Mesendoderm (in vitro differentiated cells): ENCODE measurements at places on chromosomes 5 and 9.

GRCh38 chr9:121199921-121200320 is 1.7 kb downstream of the RAB14 start:
- peak; percentile 31 for DNase-seq

- DNase-seq = no peak
These were observed 7.6 kb upstream of the EGR1 start for GRCh38 chr5:138457531-138458275.

DNA sequence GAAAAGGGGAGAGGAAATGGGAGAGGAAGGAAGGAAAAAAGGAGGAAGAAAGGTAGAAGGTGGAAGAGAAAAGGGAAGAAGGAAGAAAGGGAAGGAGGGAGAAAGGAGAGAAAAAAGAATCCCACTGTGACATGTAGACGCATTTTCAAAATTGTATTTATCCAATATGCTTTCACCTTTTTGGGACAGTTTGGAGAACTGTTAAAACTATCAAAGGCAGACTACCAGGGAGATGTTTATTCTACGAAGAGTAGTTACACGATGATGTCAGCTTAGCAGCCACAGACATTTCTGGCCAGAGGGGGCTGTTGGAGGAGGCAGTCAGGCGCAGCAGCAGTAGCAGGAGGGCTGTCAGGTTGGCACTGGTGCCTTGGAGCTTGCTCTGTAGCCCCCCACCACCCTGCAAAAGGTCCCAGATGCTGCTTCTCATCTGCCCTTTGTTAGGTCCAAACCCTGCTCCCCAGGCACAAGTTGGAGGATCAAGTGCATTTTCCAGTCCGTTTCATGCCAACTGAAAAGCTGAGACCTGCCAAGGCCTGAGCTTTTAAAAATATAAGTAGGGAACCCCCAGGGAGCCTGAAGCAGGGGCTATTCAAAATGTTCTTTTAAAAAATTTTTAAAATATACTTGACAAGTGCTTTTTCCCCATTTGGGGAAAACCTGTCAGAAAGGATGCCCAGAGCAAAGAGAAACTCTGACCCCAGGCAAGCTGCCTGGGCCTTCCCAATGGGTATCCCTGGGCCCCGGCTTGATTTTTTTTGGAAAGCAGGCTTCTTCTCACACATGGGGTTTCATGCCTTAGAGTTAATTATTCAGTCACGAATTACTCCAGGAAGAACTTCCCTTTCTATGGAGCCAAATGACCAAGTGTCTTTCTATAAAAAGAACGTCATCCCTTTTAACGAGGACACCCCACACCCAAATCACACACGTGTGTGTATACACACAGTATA is 203.3 kb downstream of the SLIT3 start:
- DNase-seq = no peak

DNA sequence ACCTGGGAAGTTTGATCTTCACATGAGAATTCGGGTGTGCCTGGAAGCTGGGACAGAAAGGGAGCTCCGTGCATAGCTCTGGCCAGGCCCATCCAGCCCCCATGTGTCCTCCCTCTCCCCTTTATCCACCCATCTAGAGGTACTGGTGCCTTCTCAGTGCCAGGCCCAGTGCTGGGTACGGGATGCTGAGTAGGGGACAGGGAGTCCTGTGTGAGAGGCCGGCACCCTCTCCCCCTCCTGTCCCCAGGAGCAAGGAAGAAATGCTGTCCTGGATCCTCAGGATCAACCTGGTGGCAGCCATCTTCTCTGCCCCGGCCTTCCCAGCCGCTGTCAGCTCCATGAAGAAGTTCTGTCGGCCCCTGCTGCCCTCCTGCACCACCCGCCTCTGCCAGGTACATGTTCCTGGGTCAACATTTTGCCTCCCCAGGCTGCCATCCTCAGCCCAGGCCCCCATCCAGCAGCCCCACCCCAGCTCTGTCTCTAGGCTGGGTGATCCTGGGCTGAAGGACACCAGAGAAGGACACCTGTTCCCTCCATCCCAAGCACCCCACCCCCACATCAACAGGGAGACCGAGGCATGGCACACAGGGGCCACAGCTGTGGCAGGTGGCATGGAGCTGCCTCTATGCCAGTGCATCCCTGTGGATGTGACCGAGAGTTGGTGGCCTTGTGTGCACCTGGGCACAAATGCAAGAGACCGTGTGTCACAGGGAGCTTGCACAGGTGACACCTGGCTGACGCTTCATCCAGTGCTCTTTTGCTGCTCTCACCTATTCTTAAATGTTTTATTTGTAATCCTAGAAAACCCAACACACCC is 43.0 kb downstream of the PSD2 start:
- no peak for DNase-seq

- no peak for DNase-seq
These were observed 235.0 kb downstream of the ADAMTS6 start for GRCh38 chr5:65246741-65247140.

DNA sequence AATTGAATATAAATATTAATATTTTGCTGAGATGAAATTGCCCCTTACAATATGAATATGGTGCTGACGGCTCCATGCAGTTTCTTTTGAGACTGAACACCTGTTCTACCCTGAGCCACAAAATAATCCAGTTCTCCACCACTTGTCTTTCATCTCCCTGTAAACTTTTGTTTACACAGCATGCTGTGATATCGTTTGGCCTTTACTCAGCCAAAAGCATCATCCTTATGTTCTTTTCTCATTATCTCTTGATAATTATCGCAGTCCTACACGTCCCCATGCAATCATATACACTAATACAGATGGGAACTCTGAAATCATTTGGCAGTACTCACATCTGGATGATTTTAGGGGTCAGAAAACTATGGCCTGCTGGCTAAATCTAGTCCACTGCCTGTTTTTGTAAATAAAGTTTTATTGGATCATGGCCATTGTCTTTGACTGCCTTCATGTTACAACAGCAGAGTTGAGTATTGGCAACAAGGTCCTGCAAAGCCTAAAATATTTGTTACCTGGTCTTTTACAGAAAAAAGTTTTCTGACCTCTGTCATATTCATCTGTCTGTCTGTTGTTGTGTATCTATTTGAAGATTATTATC is 53.3 kb downstream of the AOPEP start:
- no peak for DNase-seq

GRCh38 chr5:107578051-107578635 is 92.6 kb downstream of the EFNA5 start:
- no peak for DNase-seq

- DNase-seq = no peak
These were observed 18.6 kb downstream of the GOLGA2 start for GRCh38 chr9:128257086-128257825.

- no peak for DNase-seq
These were observed 21.9 kb downstream of the GSN start for GRCh38 chr9:121289772-121290370.

- DNase-seq = no peak
These were observed 231.3 kb downstream of the ZSWIM6 start for GRCh38 chr5:61563401-61563800.

DNA sequence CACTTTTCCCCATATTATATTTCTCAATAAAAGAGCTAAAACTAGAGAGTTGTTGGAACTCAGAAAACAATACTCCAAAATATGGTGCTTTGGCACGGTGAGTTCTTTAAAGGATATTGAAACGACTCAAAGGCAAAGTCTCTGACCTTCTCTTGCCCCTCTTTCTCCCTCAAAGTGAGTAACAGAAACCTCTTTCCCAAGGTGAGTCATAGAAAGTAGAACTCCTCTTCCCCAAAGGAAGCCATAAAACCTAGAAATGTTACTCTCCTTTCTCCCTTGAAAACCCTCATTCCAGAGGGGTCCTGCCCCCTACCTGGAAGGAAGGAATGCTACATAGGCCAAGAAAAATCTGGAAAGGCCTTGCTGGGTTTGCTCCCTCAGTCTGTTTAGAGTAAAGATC is 47.5 kb downstream of the RAPGEF6 start:
- DNase-seq = peak; percentile 49

DNA sequence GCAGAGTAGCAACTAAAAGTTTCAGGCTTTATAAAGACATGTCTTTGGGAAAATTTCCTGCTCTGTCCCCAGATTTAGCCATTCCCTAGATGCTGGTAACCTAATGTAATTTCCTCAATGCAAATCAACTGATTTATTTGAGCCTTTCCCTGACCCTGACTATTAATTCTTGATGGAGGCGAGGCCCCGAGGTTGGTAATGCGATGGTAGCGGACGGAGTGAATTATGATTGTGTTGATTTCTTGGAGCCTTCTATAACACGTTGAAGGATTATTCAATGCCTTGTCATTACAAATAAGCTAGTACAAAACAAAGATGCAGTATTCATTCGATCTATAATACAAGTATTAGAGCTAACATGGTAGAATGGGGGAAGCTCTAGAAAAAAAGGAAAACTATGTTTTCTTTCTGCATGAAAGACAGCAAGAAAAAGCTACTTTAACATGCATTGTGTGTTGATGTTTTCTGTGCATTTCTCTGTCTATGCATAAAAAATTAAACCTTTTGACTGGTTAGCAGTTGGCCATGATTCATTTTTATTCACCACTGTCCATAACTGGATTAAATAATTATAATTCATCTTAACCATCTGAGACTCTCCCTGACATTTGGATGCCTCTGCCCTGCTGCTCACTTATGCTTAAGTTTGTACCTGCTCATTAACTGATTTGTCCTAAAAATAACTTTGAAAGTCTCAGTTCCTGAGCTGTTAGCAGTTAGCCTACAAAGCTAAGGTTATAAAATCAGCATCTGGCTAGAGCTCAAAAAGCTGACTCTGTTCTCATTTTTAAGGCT is 490.2 kb upstream of the NUDT12 start:
- no peak for DNase-seq

DNA sequence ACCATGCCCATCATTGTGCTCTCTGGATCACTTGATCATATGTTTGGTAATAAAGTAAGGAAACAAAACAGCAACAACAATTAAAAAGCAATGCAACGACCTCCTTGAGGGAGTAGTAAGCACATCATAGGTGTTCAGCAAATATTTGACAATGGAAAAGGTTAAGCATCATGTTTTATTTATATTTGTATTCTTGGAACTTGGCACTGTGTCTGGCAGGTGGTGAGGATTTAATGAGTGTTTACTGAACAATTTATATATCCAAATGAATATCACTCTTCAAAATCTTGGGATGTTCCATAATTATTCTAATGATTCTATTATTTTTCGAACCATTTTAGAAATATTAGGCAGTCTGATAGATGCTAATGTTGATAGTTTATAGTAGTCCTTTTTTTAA is 6.2 kb downstream of the PIP5K1B start:
- no peak for DNase-seq

DNA sequence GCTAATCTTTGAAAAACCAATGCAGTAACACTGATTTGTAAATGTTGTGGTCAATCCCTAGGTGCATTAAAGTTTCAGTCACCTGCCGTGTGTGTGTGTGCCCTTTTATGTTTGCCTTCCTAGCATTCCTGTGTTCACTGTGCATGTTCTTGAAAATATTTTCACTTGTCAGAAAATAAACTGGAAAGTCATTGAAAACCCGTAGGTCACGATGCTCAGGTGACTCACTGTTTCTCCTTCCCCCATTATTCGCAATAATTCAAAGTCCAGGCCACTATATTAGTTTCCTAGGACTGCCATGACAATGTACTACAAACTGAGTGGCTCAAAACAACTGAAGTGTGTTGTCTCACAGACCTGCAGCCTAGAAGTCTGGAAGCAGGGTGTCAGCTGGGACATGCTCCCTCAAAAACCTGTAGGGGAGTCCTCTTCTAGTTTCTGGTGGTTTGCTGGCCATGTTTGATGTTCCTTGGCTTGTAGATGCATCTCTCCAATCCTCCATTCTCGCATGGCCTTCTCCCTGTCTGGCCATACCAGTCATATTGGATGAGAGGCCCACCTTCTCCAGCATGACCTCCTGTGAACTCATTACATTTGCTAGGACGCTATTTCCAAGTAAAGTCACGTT is 29.3 kb downstream of the MARVELD2 start:
- no peak for DNase-seq

DNA sequence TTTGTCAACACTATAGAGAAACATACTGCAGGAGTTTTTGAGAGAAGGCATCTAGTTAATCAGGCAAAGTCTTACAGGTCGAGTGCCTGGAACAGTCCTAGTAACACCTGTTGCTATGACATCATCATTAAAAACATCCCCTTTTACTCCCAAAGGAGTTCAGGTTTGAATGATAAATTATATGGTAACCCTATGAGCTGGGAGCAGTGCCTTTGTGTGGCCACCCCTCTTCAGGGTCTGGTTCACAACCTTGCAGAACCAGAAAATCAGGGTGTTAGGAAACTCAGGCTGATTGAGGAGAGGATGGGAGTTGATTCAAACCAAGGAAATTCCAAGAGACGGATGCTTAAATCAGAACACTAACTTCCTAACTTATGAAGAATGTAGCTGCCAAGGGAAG is 179.1 kb upstream of the RASEF start:
- no peak for DNase-seq

DNA sequence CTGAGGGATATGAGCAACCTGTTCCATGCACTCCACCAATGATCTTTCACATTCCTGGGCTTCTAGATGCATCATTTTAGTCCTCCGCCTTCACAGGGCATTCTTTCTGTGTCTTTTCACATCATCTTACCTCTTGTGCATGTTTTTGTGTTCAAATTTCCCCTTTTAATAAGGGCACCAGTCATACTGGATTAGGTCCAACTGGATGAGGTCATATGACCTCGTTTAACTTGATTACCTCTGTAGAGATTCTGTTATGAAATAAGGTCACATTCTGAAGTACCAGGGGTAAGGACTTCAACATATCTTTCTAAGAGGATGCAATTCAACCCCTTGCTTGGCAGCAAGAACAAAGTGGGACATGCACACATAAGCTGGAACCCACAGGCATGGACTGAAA is 335.3 kb upstream of the TLE4 start:
- no peak for DNase-seq

DNA sequence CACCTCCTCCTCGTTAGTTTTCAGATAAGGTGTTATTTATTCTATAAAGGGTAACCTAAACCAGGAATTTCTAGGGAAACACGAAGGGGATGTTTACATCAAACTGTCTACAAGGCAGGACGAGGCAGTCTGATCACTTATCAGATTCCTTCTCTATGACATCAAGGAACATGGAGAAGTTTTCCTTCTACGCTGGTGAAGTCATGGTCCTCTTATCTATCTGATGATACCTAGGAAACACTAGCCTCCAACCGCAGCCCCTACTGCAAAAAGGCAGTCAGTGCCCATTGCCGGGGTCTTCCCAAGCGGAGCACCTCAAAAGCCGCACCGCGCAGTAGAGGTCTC is 1.5 kb downstream of the MPDZ start:
- peak; percentile 77 for DNase-seq

- DNase-seq = peak; percentile 65
These were observed 674 bp downstream of the LHFPL2 start for GRCh38 chr5:78647838-78648358.
